NCI-H1417 treated with DMSO at 0.1 percent for 48 hours (cell line): ENCODE measurements at places on chromosomes 7 and 10.

- no peak for DNase-seq
Measured at GRCh38 chr10:32151871-32152270, 95.6 kb upstream of the KIF5B start.

DNA sequence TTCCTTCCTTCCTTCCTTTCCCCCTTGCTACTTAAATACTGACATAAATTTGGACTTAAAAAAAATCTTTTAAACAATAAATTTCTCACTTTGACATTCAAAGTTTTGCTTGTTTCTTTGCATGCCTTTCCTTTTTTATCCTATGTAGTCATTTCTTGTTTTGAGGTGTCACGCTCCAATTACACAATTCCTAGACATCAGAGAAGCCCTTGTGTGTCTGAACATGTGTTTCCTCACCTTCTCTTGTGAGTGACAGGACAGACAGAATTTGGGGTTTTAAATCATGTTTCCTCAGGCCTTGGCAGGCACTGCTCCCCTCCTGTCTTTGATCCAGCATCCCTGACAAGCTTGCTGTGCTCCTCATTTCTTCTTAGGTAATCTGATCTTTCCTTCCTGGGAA, 91.3 kb downstream of the CYTH3 start:
- DNase-seq = no peak

- no peak for DNase-seq
Measured at GRCh38 chr10:97726636-97727178, 10.2 kb upstream of the ZFYVE27 start.

- no peak for DNase-seq
Measured at GRCh38 chr10:6580279-6581029, 378 bp upstream of the PRKCQ start.

- DNase-seq = no peak
Measured at GRCh38 chr10:17622061-17622460, 4.9 kb upstream of the HACD1 start.

DNA sequence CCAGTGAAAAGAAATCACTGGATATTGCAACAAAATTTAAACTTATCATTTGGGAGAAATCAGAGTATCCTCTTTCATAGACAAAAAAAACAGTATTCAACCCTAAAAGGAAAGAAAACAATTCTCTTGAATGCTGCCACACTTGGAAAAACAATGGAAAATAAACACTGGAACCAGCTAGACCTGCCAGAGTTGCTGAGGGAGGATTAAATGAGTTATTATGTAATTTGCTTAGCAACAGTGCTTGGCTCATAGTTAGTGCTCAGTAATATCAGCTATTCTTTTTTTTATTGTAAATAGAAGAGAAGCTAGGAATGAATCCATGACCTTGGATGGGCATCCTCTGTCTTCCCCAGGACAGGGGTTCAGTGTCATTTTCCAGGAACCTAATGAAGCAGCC, 11.0 kb upstream of the ZNF273 start:
- no peak for DNase-seq

DNA sequence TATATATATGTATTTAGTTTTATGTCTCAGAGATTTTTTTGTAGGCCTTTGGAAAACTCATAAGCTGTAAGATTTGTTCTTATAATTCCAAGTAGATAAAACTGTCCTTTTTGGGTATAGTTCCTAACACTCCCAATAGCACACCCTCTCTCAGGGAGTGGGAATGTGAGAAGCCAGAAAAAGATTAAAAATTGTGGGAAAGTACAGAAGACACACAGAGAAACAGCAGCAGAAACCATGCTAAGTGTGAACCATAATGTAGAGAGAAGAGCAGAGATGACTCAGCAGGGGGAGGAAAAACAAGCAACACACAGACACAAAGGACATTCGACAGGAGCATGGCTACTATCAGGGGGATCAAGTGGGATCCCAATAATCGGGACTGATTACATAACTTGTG, 401.6 kb downstream of the MAGI2 start:
- no peak for DNase-seq

- no peak for DNase-seq
Measured at GRCh38 chr7:35405461-35405860, 151.6 kb upstream of the TBX20 start.

- DNase-seq = no peak
Measured at GRCh38 chr7:155341463-155341983, 43.8 kb downstream of the INSIG1 start.

DNA sequence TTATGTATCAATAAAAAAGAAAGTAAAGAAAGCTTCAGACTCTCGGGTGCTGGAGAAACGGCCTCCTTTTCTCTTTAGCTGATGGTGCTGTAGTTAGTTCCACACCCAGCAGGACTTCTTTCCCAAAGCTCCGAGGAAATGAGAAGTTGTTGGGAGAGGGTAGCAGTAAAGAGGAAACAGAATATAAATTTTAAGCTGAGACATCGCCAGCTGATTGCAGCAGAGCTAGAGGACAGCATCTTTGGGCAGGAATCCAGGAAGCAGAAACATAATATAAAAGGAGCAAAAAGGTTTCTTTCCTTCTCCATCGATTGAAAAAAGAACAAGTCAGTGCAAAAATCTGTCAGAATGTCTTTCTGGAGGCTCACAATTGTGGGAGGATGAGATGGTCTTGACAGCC, 616.9 kb upstream of the FOXK1 start:
- DNase-seq = no peak

DNA sequence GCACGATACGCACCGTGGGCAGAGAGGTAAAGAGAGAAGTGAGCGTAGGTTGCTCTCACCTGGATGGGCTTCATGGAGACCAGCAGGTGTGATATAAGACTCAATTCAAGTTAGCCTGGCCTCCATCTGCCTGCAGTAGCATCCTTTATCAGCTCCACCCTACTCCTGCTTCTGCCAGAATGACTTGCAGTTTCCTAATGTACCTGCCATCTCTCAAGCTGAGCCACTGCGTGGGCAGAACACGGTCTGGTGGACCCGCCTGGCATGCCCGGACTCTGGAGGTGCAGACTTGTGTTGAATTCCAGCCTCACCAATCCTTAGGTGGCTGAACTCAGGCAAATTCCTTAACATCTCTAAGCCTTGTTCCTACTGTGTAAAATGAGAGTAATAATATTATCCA, 64.3 kb downstream of the STEAP1B start:
- no peak for DNase-seq

DNA sequence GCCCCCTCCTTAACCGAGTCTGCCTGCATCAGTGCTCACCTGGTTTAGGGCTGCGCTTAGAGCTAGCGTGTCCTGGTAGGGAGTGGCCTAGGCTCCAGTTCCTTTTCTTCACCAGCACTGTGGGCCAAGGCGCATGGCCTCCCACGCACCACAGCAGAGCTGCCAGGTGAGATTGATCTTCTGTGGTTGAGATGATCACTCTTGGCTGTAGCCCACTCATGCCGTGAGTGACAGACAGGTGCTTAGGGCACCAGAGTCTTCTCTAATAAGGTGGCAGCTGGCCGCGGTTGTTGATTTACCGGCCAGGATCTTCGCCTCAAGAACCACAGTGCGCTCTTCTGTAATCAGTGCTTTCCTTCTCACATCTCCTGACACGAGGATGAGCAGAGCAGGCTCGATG, 157.2 kb upstream of the INSYN2A start:
- no peak for DNase-seq

DNA sequence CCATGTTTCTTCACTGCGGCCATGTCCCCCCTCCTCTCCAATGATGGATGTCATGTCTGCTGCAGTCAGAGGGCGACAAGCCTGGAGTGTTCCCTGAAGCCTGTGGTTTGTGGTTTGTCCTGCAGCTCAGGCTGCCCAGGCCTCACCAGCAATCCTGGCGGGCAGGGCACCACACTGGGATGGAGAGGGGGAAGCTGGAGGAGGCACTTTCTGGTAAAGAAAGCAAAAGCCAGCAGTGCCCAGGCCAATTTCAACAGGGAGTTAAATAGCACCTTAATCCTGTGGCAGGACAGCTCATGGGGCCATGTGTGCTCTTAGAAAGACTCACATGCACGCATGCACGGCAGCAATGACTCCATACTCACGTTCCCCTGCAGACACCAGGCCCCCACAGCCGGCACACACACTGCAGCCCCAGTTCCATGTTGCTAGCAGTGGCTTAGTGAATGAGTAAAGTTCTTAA, 158.3 kb downstream of the EGFR start:
- DNase-seq = no peak

DNA sequence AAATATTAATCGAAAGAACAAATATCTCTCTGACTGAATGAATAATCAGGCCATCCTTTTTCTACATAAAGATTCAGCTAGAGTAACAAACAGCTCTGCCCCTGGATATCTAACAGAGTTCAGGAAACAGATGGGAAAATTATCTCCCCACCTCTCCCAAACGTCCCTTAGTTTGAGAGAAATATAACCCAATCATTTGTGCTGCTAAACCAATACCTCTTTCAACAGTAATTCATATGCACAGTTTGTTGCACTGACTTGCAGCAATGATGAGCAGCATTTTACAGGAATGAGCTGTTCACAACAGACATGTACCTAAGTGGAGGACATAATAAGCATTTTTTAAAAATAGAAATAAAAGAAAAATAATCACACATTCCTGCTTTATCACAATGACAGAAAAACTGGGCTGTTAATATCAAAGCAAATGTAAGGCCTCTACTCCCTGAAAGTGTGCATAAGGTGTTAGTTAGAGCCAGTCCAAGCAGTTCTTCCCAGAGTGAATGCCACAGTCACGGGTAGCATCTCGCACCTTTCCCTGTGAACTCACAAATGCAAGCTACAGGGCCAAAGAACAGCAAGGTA, 2.3 kb downstream of the CREB3L2 start:
- no peak for DNase-seq

- no peak for DNase-seq
Measured at GRCh38 chr10:93541402-93542357, 24.8 kb upstream of the FFAR4 start.

GRCh38 chr10:130817046-130817624, 494.4 kb downstream of the TCERG1L start:
- DNase-seq = no peak

DNA sequence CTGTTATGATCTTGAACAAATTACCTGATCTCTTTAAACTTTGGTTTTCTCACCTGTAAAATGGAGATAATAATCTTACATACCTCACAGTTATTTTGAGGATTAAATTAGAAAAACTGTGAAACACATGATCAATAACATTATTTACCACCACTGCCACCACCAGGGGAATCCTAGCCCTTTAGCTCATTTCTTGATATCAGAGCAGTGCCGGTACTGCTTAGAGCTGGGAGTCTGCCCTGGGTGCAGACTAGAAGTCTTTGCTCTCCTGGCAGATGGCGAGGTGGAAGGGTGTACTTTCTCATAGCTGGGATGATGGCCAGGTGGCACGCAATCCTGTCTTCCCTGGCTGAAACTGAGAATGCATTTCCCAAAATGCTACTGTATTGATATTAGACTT, 12.7 kb upstream of the EFCAB10 start:
- no peak for DNase-seq

DNA sequence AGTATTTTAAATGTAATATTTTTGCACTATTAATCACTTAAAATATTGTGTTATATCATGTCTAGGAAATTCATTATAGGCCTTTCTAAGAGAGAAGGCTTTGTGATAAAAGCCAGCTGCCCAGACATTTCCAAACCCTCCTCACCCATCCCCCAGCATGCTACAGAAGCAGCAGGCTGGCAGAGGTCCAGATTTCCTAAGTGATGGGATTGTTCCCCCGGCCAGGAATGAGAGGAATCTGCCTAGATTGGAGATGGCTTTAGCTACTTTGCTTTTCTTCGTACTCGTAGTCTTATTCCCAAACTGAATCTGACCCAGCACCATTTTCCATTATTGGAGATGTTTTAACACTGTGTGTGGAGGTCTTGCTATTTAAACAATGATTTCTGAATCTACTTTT, 29.4 kb downstream of the CDK14 start:
- no peak for DNase-seq

DNA sequence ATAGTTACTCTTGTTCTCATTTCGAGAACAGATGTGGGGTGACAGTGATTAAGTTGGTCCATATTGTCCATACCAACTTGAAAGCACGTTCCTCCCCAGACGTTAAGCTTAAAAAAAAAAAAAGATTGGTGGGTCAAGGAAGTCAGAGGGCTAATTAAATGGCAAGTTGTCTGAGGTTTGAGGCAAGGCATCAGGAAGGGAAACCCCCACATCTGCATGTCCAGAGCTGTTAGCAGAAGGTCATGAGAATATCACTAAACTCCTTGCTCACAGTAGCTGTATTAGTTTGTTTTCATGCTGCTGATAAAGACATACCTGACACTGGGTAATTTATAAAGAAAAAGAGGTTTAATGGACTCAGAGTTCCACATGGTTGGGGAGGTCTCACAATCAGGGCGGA, 415.6 kb upstream of the FZD8 start:
- DNase-seq = no peak

DNA sequence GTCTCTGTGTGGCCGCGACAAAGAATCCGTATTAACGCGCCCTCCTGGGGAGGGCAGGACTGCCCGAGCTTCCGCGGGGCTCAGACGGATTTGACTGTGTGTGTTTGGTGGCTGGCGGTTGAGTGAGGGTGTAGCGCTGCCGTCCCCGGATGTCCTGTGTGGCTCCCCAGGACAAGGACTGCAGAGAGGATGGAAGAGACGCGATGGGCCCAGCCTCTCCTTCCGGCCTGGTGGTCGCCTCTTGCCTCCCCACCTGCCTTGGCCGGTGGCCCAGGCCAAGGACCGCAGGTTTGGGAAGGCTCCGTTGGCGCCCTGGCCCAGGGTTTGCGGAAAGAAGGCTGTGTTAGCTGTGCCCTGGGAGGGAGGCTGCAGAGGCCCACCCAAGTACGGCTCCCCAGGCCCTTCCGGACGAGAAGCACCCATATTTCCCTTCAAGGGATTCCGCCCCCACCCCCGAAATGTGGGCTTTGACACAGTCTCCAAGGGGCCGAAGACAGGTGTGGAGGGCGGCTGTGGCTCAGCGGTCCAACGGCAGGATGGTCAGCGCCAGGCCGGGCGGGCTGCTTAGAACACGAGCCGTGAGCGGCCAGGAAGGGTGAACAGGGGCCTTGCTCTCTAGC, 2.3 kb downstream of the UNCX start:
- DNase-seq = no peak

- no peak for DNase-seq
Measured at GRCh38 chr7:98216941-98217622, 5.8 kb downstream of the BHLHA15 start.

- no peak for DNase-seq
Measured at GRCh38 chr10:3500408-3500856, 284.6 kb downstream of the KLF6 start.

GRCh38 chr7:34022626-34023025, 117.3 kb downstream of the BMPER start:
- DNase-seq = no peak

- no peak for DNase-seq
Measured at GRCh38 chr7:12549106-12549505, 21.4 kb upstream of the SCIN start.

DNA sequence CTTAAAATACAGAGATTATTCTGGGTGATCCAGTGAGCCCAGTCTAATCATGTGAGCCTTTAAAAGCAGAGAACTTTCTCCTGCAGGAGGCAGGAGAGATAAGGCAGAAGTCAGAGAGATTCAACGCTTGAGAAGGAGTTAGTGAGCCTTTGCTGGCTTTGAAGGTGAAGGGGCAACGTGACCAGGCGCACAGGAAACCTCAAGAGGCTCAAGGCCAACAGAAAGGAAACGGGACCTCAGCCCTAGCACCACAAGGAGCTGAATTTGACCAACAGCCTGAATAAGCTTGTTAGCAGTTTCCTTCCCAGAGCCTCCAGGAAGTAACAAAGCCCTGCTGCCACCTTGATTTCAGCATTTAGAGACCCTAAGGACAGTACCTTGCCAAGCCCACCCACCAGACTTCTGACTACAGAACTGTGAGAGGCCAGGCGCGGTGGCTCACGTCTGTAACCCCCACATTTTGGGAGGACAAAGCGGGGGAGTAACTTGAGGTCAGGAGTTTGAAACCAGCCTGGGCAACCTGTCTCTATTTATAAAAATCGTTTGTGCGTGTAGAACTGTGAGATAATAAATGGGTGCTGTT, 87.3 kb upstream of the KAT6B start:
- no peak for DNase-seq
